ENCODE measurements at places on chromosomes 6 and 20.

GRCh38 chr6:74057326-74057725 lies 361.3 kb downstream of the CD109 start:
- DNase-seq = no peak

GRCh38 chr6:155064303-155064702 lies 69.2 kb downstream of the TIAM2 start:
- DNase-seq = no peak

GRCh38 chr6:56803594-56803993 lies 151.3 kb upstream of the BEND6 start:
- DNase-seq = no peak

GRCh38 chr6:116876635-116877611 lies at the start of gene RFX6:
TSS of gene RFX6 (plus strand) at chr6:116877242. CDS start at chr6:116877276, 34 bp downstream.
- no peak for DNase-seq

GRCh38 chr6:143823548-143823947 lies 19.6 kb upstream of the LTV1 start:
- DNase-seq = no peak

DNA sequence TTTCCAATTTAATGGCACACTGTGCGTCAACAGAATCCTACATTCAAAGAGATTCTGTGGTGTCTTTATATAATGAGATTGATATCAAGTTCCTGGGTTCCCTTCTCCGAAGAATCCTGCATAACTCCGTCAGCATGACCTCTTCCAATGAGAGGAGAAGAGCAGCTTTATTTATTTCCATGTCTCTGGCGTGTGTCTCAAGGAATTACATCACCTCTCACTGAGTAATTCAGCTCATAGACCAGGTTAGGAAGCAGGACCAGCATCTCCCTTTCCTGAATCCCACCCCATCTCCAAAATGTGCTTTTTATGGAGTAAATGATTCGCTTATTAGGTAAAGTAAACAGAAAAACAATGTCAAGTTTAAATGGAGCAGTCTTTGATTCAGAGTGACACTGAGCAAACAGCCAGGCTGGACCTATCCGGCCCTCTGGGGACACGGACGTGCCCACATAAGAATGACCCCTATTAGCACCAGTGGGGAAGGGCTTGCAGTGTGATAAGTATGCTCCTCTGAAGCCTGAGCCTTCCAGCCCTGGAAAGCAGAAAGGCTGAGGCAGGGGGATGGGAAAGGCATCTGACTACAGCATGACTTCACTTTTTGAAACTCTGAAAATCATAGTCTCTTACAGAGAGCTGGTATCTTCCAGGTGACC lies 165.2 kb downstream of the CLIC5 start:
- no peak for DNase-seq

GRCh38 chr6:112946051-112946450 lies 598.9 kb downstream of the RFPL4B start:
- DNase-seq = no peak

DNA sequence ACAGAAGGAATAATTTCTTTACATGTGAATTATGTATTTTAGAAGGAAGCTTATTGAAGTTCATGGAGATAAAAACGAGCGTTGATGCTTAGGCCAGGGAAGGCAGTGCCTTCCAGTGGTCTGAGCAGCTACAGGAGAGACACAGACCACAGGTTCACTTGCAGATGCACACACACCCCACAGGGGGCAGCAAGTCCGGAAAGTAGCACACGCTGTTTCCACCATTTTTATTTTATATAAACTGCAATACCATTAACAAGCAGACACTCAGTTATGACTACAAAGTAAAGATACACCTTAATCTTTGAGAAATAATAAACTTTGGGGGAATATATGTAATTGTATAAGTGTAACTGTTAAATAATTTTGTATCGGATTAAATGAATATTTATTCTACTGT lies 13.5 kb upstream of the DACT2 start:
- no peak for DNase-seq

DNA sequence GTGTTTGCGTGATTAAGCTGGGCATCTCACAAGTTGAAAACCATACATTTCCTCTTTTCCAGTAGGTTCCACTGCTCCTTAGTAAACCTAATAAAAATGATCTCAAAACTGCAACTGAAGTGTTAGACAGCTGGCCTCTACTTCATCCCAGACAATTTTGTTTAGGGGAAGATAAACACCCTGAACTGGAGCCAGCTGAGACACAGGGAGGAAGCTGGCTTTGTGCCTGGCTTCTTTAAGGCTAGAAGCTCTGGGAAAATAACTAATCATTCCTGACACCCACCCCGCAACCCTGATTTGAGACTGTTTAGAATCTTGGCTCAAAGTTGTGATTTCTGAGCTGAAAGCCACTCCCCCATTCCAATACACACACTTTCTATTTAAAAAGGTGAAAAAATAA lies 11.6 kb downstream of the PTPRT start:
- no peak for DNase-seq

DNA sequence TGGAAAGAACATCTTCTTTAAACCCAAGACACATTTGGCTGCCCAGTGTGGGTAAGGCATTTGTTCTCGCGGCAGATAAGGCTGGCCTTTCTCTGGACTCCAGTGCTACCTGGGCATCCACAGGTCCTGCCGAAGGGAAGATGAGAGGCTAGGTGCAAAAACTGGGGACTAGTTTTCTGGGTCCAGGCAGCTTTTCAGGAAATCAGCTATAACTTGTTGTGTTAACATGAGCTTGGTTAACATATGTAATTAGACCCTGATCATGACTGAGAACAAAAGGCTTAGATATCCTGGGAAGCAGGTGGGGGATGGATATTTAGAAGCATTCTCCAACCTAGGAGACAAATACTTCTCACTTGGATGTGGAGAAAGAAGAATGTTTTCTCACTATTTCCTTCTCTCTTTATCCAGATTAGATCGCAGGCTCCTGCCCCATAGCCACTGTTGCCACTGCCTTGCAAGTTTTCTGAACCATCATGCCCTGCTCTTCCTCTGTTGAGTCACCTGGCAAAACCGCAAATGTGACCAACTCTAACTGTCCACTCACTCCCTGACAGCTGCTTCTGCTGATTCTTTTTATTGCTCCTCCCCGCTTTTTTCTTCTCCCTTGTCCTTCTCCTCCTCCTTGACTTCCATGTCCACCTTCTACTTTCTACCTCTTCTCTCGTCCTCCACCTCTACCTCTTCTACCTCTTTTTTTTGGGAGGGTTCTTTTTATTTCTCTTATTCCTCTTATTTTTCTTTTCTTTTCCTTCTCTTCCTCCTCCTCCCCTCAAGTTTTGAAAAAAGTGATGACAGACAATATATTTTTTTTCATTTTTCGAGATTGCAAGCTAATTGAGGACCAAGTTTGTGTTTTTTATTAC lies 258.1 kb downstream of the UTRN start:
- DNase-seq = no peak

DNA sequence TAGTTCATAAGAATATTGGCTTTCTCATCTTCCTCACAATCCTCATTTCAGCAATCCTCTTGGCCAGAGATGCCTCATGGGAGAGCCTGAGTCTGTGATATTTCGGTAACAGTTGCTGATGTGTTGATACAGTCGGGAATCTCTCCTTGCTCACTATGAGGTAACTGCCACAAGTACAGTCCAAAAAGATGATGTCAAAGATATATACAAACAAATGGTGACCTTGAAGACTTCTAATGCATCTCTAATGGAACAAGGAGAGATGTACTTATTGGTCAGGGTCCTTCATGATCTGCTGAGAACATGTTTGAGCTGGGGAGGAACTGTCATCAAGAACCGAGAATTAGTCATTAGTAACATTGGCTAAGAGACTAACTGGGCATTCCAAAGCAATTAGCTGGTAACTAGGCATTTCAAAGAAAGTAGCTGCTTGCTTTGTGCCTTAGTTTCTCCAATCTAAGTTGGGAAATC lies 56.1 kb downstream of the FILIP1 start:
- no peak for DNase-seq

DNA sequence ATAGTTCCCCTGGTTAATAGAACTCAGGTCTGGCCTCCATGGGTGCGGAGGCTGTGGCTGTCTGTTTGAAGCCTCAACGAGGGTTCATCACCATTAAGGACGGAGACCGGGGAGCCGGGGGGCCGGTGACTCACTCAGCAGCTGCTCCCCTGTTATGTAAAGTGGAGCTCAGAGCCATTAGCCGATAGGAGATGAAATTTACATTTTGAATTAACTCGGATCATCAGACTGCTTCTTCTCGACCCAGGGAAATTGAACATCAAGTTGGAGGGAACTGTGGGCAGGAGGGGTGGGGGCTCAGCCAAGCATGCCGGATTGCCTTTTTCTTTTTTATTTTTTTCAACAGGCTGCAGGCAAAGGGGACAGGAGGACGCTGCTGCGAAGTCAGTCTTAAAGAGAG lies 12.3 kb downstream of the PCK1 start:
- DNase-seq = no peak

DNA sequence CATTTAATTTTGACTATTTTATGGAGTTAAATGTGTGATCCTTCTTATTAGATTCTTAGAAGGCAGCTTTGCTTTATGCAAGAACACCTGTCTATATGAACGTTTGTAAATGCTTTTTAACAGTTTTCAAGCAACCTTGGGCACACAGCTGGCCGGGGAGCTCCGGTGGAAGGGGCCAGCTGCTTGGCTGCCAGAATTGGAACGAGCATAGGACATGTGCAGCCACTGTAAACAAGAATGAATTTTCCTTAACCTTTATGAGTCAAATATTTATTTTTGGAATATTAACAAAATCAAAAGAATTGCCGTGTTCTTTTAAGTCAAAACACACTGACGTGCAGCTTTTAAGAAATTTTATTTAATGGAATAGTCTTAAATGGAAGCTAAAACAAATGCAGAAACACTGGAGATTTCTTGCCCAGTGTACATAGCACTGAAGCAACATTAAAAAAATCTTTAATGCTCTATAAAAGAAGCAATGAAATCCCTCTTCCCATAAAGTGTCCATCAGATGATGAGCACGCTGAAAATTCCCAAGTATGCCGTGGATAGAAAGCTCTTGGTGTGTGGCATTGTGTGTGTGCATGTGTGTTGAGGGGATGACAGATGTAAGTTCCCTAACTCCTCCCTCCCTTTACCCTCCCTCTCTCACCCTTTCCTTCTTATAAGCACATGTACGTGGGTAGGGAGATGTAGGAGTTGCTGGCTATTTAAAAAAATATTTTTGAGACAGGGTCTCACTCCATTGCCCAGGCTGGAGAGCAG lies 208.9 kb upstream of the EXOC2 start:
- no peak for DNase-seq

DNA sequence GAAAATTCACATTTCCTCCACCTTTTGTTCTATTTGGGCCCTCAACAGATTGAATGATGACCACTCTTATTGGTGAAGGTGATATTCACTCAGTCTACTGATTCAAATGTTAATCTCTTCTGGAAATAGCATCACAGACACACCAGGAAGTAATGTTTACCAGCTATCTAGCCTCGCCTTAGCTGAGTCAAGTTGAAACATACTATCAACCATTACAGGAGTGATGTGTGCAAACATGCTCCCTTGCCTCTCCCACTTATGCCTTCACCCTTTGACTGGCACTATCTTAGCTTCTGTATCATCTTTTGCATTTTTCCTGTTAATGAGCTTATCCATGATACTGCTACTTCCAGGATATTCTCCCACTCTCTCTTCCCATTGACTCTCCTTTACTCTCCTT lies 191.9 kb downstream of the CENPW start:
- no peak for DNase-seq

DNA sequence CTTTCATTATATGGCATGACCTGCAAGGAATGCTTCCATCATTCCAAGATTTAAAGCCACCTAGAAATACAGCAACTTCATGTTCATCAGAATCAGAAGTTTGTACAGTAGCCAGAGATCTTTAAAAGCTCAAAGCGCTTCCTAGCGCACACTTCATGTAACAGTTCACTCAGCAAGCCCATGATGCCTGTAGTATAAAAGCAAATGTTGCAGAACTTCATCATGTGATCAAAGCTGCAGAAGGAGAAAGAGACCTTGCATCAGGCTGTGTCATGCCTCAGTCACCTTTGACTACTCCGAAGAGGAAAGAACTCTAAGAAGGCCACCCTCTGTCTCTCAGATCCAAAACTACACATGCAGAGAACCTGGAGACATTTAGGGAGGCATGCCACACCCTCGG lies 78.5 kb downstream of the AGPAT4 start:
- DNase-seq = no peak

- DNase-seq = no peak
Observed at GRCh38 chr20:18055261-18055660, 2.5 kb downstream of the OVOL2 start.

DNA sequence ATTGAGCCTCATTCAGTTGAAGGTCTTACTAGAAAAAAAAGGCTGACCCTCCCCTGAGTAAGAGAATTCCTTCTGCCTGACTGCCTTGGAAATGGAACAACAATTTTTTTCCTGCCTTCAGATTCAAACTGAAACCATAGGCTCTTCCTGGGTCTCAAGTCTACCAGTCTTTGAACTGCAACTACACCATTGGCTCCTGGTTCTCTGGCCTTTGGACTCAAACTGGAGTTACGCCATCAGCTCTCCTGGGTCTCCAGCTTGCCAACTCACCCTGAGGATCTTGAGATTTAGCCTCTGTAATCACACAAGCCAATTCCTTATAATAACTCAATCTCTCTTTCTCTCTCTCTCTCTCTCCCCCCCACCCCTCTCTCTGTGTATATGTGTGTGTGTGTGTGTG lies 36.0 kb upstream of the SNX9 start:
- DNase-seq = no peak

DNA sequence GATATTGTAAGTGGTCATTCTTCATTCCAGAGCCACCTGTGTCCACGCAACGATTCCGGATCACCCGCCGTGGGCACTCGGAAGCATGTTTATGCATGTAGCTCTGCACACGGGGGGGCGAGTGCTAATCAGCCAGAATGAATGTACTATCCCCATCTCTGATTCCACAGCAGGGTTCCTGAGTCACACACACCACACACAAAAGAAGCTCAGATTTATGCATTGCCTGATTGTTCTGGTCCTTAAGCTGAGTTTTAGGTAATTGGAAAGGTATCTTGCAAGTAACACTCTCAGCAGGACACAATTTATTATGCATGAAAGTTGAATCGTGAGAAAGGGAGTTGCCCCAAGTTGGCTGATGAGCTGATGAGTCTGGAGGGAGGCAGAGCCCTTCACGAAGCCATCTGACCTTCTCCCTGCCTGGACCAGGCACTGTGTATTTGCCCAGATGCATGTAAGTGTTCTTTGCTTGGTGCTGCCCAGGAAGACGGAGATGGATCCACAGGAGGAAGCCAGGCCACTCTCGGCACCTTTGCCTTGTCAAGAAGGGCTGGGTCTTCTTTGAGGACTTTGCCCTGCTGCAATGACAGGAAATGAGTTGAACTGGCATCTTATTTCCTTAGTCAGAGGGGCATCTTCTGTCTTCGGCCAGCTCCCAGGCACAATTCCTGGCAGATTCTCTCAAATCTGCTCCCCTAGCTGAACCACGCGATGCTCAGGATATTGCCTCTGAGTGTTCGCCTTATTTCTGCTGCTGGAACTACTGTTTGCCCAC lies 141.1 kb downstream of the SYNDIG1 start:
- DNase-seq = no peak

- no peak for DNase-seq
Observed at GRCh38 chr6:43788301-43788700, 18.3 kb downstream of the VEGFA start.

- no peak for DNase-seq
Observed at GRCh38 chr20:42097741-42098140, 479.6 kb upstream of the CHD6 start.

- DNase-seq = no peak
Observed at GRCh38 chr6:134539865-134540323, 222.0 kb upstream of the SGK1 start.

GRCh38 chr6:147133669-147134068 lies 70.5 kb upstream of the STXBP5 start:
- no peak for DNase-seq

GRCh38 chr6:79307321-79308036 lies 73.0 kb upstream of the HMGN3 start:
- DNase-seq = no peak
